ENCODE measurements at places on chromosomes 5 and 9.

DNA sequence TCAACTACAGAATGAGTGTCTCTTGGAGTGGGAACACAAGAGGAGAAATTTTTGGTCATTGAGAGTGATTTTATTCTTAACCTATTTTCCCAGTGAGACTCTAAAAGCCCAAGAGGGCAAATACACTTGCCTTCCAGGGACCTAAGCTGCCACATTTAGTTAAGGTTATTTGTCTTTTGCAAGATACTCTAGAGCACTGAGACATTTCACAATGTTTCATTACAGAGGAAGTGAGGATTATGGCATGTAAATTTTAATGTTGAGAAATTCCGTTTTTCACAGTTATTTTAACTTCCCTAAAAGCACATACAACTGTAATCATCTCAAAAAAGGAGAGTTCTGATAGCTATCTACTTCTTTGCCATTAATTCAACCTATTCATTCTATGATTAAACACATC lies 38.7 kb upstream of the RAB3C start:
- DNase-seq = no peak

GRCh38 chr9:92610470-92611420 lies 59.2 kb downstream of the IPPK start:
- DNase-seq = no peak

GRCh38 chr5:150163547-150164059 lies 3.0 kb upstream of the CDX1 start:
- DNase-seq = no peak

- no peak for DNase-seq
These were observed 408.0 kb upstream of the SLC30A5 start for GRCh38 chr5:68685863-68686262.

GRCh38 chr9:121376214-121376830 lies 6.3 kb upstream of the STOM start:
- DNase-seq = no peak

DNA sequence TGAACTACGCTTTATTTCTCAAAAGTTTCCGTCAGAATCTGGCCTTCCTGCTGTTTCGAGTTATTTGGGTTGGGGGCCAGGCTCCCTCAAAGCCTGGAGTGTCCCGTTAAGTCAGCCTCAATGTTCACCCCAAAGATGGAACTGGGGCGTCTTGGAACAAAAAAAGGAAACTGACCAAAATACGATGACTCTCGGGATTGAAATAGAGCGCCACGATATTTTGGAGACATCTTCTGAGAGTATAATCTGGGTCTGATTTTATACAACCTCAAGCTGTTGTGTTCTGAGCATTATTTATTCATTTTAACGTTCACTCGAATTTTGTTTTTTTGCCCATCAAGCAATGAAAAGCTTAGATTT lies 28.1 kb downstream of the TLX3 start:
- no peak for DNase-seq

GRCh38 chr5:96680759-96681470 lies 18.7 kb downstream of the CAST start:
- no peak for DNase-seq

- peak; percentile 30 for DNase-seq
These were observed 14.9 kb upstream of the FGFR4 start for GRCh38 chr5:177071666-177072385.

- DNase-seq = no peak
These were observed 18.5 kb upstream of the SLC12A7 start for GRCh38 chr5:1130218-1130946.

GRCh38 chr9:92887880-92888338 lies 10.1 kb upstream of the ZNF484 start:
- DNase-seq = no peak

DNA sequence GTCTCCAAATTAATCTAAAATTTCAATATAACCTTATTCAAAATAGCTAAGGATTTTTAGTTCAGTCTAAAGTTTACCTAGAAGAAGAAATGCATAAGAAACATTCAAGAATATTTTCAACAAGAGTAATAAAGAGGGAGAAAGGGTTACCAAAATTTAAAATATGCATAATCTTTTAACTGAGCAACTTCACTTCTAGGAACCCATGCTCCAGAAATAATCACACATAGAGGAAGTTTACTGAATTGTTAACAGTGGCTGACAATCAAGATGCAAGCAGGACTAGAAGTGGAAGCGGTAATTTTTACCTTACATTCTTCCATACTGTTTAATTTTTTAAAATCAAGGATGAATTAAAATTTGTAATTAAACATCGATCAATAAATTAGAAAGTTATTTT lies 1.9 kb downstream of the PJA2 start:
- DNase-seq = no peak

GRCh38 chr5:87383216-87383615 lies 29.5 kb downstream of the CCNH start:
- DNase-seq = no peak

- no peak for DNase-seq
These were observed 39.2 kb downstream of the USP20 start for GRCh38 chr9:129874261-129875101.
